ENCODE measurements at places on chromosomes 6 and 20. TPM values are rescaled to one million over a fixed set of nuclear protein-coding genes. Genes with fewer than 3 reads are reported as not detected.

Gene FAXC
- 11.3 TPM for total RNA-seq

DNA sequence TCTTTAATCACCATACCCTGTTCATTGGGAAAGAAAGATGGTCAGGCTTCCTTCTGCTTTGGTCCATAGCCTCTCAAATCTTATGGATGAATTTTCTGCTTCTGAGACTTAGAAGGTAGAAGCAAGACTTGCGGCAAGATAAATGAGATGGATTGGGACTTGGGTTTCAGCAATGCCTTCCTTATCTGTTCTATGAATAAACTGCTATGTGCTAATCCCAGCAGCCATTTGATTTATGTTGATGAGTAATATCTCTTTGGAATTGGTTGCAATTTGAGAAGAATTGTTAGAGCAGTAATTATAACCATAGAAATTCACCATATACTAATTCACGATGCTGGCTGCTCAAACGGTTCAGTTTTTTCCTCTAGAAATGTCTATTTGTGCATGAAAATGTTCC lies 48.3 kb downstream of the TXLNB start:
- H3K27ac ChIP-seq = no peak overlapping the region
- no peaks in the 10 kb centered on the region for H3K27me3 ChIP-seq
- DNase-seq = no peak
- H3K4me1 ChIP-seq = peaks cover 20% of the 10 kb centered on the region
- H3K4me3 ChIP-seq = no peak overlapping the region

Gene TUBB1
- total RNA-seq = 0.52 TPM

DNA sequence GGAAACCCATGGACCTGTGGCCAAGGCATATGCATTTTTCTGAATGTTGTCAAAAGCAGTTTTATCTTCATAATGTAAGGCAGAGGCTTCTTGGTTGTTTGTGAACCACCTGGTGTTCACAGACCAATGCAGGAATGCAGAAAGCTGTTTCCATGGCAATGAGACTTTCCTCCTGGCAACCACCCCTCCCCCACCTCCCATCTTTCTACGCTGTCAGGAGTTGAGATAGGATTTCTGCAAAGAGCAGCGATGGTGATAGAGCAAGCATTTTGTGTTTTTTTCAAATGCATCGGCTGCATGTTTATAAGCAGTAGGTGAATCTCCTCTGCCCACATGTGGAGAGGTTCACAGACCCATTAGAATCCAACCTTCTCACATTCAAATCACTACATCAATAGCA lies 114.1 kb upstream of the SMLR1 start:
- no peak for DNase-seq
- no peaks in the 10 kb centered on the region for H3K36me3 ChIP-seq
- no peak overlapping the region for H3K27ac ChIP-seq
- H3K27me3 ChIP-seq = no peaks in the 10 kb centered on the region
- no peak overlapping the region for H3K4me3 ChIP-seq

DNA sequence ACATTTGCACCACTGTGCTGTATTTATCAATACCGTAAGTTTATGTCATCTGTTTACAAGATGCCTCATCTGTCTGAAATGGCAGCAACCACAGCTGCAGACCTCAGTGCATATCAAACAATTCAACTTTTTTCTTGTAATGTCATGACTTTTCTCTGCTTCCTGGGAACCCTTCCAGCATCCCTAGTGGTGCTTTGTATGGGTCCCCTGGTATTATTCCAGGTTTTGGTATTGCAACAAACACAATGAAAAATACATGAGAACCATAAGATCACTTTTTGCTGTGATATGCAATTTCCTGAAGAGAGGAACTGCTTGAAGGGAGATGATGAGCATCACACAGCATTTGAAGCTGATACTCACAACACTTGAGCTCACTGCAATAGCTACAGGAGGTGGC lies 12.0 kb upstream of the TXNDC5 start:
- H3K27me3 ChIP-seq = peaks cover under 1% of the 10 kb centered on the region
- no peak overlapping the region for H3K4me3 ChIP-seq
- H3K4me1 ChIP-seq = no peaks in the 10 kb centered on the region
- H3K36me3 ChIP-seq = no peaks in the 10 kb centered on the region

DNA sequence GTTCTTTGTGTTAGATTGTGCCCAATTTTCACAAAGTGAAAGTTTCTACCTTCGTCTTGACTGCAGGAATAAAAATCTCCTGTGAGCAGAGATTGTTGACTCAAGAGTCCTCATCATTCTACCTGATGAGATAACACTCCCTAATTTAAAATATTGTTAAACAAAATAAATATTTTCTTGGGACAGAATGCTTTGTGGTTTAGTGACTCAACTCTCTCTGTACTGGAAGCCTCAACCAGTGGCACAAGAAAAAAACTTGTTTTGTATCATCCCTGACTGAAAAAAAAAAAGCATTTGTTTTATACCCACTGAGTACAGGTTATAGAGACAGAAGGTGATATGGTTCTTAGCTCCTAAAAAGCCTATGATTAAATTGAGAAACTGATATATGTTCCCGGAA lies 78.9 kb downstream of the CRYBG1 start:
- no peak overlapping the region for H3K4me3 ChIP-seq
- peaks cover 22% of the 10 kb centered on the region for H3K27me3 ChIP-seq
- DNase-seq = no peak
